ENCODE measurements at places on chromosomes 5 and 9. TPM values are rescaled to one million over a fixed set of nuclear protein-coding genes. Genes with fewer than 3 reads are reported as not detected.

- no peak for DNase-seq
Observed at GRCh38 chr9:130587921-130588320, 8.5 kb downstream of the FUBP3 start.

Gene FOXD4L3
- not detected for polyA plus RNA-seq

DNA sequence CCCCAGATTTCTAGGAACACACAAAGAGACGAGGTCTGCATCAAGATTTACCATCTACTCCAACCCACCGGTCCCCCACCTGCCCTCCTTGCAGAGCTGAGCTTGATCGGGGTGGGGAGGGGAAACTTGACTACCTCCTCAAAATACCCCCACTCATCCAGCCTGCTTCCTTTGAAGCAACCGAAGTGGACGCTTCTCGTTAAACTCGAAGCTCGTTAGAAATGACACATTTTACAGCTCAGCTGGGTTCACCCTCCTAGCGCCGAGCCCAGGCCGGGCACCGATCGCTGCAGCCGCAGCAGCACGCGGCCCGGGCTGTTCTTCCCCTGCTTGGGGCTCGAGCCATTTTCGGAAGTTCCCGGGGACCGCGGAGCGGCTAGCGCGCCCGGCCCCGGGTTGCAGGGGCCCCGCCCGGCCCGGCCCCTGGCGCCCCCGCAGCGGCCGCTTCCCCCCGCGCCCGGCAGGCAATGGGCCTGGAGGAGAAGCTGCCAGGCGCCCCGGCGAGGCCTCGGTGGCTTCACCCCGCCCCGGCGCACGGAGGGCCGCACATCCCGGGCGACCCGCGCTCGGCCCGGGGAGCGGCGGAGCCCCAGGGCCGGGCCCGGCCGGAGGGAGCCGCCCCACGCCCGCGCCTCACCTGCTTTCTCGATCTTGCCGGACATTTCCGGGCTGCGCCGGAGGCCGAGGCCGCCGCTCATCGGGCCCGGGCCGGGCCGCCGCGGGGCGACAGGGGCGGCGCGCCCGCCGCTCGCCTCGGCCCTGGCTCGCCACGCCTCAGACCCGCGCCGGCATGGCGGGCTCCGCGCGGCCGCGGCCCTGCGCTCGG, 530 bp downstream of the RAPGEF1 start:
- no peak for DNase-seq

Gene ZNF608
- polyA plus RNA-seq = 60.7 TPM

Gene NOTCH1
- polyA plus RNA-seq = 41.8 TPM

DNA sequence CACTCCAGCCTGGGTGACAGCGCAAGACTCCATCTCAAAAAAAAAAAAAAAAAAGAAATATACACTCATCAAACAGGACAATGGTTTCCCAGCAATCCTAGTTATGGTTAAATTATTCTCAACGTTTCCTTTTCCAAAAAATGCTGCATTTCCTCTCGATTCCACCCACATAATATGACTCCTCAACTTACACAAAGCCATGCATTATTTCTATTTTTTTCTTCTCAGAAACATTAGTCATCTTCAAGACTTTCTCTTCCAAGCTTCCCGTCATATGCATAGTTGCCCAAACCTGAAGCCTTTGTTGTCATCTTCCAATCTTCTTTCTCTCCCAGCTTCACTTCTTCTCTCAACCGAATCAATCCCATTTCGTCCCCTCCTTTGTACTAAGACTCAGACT, 61.4 kb upstream of the RANBP6 start:
- no peak for DNase-seq

Gene IFNA2
- polyA plus RNA-seq = not detected

DNA sequence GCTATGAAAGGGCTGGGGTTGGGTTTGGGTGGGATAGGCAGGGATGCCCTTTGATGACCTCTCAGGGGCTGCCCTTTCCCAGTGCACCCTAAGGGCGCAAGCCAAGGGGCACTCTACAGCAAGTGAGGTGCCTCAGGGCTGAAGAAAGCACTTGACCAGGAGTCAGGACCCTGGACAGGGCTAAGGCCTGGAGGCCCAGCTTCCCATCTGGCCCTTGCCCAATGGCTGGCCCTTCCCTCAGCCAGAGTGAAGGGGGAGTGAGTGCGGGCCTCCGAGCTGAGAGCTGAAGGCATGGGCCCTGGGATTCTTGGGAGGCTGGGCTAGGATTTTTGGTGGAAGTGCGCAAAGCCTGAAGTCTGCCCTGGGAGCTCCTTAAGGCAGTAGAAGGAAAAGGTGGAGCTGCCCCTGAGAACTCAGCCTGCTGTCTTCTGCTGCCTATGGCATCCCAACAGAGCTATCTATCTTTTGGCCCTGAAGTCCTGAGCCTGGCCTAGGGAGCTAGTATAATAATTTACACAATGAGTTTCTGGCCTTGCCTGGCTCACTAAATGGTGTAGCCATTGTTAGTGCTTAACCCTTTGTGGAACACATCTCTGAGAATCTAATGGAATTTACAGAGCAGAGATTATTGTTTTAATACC, 16.4 kb downstream of the JADE2 start:
- no peak for DNase-seq

DNA sequence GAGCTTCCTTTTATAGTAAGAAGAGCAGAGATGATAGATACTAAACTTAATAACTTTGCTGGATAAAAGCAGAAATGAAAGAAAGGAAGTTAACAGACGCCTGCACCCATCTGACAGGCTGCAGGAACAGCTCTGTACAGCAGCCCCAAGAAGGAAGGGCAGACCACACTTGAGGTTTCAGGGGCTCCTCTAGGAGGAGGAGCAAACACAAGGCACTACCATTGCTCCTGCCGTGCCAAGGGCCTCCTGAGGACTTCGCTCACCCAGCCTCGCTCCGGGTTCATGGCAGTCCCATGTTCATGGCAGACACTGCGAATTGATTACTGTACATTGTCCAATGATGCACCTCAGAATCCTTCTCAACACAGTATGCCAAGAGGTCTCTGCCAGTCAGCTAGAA, 85.1 kb downstream of the AMBP start:
- DNase-seq = no peak

Gene SOHLH1
- not detected for polyA plus RNA-seq

DNA sequence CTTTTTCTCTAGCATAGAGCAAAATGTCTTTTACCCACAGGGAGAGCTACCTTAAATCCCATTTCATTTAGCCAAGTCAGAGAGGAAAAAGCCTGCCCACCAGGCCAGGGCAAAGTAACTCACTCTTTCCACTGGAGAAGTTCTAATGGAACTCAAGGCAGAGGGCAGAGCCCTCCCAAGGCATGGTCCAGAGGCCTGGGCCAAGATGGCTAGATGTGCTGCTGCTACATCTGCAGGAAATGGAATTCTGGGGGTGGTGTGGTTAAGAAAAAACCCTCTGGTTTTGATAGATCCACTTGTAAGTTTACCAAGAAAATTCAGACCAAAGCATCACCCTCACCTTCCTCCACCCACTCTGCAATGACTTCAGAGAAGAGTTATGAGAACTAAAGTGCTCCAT, 37.3 kb downstream of the CSF2 start:
- DNase-seq = no peak

- DNase-seq = no peak
Observed at GRCh38 chr5:122306461-122306860, 5.6 kb upstream of the SNCAIP start.

DNA sequence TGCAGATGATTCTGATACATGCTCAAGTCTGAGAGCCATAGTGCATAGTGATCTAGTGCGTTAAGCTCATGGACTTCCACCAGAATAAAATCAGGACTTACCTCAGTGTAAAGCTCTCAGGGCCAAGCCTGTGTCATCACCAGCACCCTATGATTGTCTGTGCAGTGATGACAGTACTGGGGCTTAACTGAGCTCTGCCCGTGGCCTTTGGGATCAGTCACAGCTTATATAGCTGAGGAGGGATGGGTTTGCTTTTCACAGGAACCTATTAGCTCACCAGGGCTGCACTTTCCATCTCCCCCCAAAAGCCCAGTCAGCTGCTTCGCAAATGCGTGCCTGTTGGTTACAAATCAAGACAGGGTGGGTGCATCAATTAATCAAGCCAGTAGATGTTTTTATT, 246.9 kb downstream of the NR3C1 start:
- DNase-seq = no peak

- DNase-seq = no peak
Observed at GRCh38 chr5:45521067-45521466, 175.1 kb downstream of the HCN1 start.

Gene TAF11L5
- polyA plus RNA-seq = not detected

- DNase-seq = no peak
Observed at GRCh38 chr5:10009802-10010201, 239.9 kb downstream of the ATPSCKMT start.

- no peak for DNase-seq
Observed at GRCh38 chr5:58085800-58086199, 374.1 kb downstream of the PLK2 start.

DNA sequence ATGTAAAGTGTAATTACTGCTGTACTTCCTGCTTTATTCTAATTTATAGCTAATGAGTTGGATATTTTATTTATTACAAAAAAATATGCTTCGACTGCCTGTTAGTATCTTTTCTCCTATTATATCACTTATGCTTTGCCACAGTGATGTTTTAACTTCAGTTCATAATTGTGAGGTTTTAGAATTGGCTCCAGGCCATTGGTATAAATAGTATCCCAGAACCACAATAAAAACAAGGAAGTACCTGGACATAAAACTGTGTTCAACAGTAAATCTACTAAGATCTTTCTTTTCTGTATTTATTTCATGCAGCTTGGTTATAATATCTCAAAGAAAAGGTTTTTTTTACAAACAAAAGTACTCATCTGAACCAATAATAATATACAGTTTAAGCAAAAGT, 354.3 kb upstream of the CDH9 start:
- DNase-seq = no peak

DNA sequence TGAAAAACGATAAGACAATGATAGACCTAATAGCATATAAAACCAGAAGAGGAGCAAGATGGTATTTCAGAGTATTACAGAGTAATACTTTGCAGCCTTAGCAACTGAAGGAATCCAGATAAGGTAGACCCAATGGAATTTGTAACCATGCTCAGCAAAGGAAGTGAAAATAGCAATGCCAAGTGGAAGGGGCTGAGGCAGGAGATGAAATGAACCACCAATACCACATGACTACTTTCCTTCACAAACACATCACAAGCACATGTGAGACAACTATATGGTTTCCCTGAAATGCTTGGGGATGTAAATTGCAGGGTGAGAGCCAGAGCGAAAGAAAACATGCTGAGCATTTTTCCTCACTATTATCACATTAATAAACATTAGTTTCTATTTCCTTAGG, 79.8 kb upstream of the MELK start:
- no peak for DNase-seq

DNA sequence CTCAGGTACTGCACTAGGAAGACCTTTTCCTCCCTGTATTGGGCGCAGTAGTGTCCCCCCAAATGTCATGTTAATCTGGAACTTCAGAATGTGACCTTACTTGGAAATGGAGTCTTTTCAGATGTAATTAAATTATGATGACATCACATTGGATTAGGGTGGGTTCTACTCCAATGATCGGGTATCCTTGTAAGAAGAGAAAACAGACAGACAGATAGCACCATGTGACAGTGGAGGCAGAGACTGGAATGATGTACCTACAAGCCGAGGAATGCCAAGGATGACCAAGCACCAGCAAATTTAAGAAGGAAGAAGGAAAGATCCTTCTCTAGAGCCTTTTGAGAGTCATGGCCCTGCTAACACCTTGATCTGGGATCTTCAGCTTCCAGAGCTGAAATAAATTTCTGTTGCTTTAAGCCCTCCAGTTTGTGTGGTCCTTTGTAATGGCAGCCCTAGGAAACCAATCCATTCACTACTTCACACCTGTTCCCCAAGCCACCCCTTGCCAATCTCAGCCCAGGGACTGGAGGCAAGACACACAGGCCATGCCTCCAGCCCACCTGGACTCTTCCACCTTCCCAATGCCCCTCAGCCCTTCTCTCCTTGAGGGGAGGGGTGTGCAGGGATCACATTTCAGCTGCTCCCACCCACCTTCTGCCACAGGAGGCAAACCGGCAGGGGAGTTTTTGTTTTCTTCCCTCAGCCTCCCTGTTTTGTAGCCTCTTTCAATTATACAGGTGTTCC, 1.6 kb downstream of the CCNJL start:
- no peak for DNase-seq

- DNase-seq = no peak
Observed at GRCh38 chr5:72255237-72255636, 64.8 kb downstream of the MRPS27 start.

Data from renal pelvis (tissue), 12 donors.